Iris pigment epithelial cell (primary cell): ENCODE measurements at places on chromosomes 3 and 15.

GRCh38 chr15:31230630-31231485 is 95.8 kb upstream of the KLF13 start:
- no peak for DNase-seq

- no peak for DNase-seq
Measured at GRCh38 chr3:63580151-63580550, 72.3 kb upstream of the SNTN start.

DNA sequence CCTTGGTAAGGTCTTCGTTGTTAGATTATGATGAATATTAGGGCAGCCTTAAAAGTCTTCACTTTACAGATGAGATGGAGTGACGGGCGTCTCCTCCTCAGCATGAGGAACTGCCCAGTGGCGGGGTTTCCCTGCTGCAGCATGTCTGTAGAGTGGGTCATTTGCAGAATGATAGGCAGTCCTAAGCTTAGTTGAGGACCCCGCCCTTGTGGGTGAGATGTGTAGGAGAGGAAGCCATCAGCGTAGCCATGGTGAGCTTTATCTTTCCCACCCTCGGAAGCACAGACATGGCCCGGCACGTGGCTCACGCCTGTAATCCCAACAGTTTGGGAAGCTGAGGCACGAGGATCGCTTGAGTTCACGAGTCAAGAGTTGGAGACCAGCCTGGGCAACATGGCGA is 877 bp downstream of the NIT2 start:
- DNase-seq, result peak; percentile 27

DNA sequence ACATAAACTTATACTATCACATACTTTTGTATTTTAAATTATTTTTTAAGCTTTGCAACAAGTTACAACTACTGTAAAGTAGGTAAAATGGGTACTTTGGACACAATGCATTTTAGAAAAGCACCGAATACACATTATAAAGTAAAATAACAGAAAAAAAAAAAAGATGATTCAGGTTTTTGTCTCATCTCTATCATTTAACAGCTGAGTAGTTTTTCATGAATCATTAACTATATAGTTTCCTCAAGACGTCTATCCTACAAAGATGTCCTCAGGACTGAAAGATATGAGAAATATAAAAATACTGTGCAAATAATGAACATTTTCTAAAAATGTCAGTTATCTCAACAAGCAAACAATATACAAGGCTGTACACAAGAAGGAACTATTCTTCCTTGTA is 46.9 kb downstream of the ANKRD28 start:
- DNase-seq, result no peak

DNA sequence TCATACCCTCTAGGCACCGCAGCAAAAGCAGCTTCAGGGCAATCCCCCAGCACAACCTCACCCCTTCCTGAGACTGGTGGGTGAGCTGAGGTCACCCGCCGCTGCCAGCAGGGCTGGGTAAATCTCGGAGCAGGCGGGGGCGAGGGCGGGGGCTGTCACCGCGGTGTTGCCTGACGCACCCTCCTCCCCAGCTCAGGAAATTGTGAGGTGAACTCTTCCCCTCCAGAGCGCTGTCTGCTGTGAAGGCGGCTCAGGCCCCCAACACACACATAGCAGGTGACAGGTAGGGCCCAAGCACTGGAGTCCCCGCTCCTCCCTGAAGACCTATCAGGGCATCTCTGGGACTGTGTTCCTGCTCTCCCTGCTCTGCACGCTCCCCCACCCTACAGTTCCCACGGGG is 30.2 kb upstream of the FURIN start:
- no peak for DNase-seq
